ENCODE measurements at places on chromosomes 11 and 22.

DNA sequence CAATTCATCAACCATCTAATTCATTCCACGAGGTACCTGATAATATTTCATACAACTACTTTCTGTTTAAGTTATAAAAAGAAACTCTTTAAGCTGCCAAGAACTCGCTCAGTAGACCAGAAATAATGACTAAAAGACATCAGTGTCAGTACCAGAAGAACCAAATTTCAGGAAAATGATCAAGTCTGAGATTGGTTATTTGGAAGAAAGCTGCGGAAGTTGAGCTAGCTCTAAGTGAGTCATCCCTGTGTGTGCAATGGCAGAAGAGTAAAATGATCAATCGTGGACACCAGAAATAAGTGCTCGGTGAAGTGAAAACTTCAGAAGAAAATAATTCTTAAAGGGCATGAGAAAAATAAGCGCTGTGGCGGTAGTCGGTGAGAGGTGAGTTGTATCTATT, 933.2 kb upstream of the CHORDC1 start:
- DNase-seq = no peak

DNA sequence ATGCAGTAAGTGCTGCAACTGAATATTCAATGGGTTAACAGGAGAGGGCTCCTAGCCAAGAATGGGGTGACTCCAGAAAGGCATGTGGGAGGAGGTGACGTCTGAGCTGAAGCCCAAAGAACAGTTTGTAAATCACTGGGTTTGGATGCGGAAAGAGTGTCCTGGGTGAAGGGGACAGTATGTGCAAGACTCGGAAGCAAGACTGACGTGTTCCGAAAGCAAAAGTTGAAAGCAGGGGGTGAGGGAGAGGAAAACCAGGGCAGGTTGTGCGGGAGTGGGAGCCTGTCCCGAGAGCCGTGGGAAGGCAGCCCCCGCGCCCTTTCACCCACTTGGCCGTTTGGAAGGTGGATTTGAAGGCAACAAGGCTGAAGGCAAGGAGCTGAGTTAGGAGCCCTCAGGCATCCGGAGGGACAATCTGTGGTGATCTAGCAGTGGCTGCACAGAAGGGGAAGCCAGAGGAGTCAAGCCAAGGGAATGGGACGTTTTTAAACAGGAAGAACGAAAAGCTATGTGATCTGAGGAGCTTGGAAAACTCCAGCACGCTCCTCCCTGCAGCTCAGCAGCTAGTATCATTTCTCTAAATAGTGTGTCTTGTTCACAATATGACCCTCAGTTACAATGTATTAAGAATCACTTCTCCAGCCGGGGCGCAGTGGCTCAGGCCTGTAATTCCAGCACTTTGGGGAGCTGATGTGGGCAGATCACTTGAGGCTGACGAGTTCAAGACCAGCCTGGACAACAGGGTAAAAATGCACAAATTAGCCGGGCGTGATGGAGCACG, 7.7 kb downstream of the SLC25A18 start:
- peak; percentile 76 for DNase-seq

DNA sequence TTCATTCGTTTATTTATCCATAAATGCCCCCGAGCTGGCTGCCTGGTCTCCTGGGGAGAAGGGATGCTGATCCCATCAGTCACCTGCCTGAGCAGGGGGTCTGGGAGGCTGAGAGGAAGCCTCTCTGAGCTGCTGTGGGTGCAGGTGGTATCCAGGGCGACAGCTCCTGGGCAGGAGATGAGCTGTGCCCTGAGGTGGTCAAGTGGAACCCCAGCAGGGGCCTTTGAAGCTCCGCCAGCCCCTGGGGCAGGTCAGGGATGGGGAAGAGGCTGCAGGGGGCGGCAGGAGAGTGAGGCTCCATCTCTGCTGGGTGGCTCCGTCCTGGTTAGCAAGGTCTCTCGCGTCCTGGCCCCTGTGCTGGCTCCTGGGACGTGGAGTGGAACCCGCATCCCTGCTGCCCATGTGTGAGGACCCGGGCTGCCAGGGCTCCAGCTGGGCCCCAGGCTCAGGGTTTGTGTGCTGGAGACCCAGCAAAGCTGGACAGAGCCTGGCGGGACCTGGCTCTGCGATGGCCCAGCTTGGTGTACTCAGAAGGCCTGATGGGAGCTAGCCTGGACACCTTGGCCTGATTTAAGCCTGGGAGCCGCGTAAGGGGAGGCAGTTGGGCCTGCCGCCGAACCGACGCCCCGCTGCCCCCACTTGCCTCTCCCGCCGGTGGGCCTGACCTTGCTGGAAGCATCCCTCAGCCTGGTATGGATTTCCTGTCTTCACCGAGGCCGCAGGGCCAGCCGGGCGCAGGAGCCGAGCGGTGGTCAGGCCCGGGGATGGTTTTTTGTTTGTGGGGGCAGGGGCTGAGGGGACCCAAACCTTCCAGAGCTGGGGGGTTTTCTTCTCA, 44.5 kb downstream of the RTN4R start:
- DNase-seq = no peak

DNA sequence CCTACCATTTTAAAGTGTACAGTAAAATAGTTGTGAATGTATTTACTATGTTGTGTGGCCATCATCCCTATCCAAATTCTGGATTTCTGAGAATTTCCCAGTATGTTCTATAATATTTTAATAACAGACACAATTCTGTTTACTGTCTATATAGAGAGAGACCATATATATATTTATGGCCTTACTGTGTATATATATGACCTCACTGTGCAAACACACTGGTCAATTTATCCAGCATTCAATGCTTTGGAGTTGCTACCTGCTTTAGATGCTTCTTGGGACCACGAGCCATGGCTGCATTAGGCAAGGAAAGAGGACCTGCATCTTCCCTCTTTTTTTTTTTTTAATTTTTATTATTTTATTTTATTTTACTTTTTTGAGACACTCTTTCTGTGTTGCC, 40.2 kb downstream of the SWAP70 start:
- no peak for DNase-seq

- no peak for DNase-seq
These were observed 16.2 kb downstream of the WNT7B start for GRCh38 chr22:45960477-45961386.

- DNase-seq = no peak
These were observed 687.2 kb downstream of the TBC1D22A start for GRCh38 chr22:47449508-47450270.

GRCh38 chr11:7688238-7688826, 15.0 kb upstream of the CYB5R2 start:
- peak; percentile 56 for DNase-seq

DNA sequence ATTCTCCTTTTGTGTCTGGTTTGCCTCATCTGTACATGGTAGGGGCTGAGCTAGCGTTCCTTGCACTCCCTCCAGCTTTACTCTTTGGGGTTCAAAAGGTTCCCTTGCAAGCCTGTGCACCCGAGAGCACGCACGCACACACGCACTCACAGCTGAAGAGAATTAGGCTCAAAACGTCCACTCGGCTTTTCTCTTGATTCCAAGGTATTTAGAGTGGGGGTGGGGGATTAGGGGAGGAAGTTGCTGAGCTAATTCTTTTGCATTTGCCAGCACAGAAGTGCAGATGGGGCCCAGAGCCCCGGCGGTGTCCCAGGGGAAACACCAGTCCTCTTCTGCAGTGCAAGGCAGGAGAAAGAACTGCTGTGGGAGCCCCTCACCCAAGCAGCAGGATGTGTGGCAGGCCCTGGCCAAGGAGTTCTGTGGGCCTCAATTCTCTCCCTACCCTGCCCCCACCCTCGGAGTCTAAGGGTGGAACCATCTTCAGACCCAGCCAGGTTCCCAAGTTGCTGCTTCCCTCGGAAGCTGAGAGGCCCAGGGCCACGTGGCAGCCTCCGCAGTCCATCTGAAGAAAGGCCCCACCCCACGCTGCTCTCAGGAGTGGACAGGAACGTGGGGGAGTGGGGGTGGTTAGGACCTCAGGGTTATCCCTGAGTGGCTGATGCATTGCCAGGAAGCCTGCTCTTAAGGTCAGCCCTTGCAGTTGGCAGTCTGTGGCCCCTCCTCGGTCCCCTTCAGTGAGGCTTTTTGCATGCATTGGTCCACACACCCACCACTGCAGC, 3.8 kb upstream of the KCNQ1OT1 start:
- DNase-seq = no peak

DNA sequence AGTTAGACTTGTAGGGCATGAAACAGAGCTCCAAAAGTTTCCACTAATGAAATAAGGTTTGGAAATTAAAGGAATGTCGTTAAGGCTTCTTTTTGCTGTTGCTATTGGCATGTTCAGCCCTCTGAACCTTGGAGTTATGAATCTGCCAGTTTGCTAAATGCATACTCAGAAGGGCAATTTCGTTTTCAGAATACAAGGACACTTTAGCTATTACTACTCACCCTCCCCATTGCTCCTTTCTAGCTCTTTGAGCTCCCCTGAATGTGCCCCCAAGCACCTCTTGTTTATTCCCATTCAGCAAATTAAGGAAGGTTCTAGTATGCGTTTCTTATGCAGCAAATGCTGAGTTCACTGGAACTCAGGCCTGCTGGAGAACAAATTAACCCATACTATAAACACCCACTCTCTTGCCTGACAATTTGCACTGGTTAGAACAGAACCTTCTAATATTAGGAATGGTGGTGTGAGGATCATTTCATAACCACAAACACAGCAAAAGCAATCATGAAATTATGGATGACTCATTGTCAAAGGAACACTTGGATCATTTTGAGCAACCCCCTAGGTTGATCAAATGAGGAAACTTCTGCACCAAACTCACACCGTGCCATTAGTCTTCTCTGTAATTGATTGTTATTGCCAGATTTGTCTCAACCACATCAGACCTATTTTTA, 26.2 kb upstream of the LIN7C start:
- DNase-seq = no peak

DNA sequence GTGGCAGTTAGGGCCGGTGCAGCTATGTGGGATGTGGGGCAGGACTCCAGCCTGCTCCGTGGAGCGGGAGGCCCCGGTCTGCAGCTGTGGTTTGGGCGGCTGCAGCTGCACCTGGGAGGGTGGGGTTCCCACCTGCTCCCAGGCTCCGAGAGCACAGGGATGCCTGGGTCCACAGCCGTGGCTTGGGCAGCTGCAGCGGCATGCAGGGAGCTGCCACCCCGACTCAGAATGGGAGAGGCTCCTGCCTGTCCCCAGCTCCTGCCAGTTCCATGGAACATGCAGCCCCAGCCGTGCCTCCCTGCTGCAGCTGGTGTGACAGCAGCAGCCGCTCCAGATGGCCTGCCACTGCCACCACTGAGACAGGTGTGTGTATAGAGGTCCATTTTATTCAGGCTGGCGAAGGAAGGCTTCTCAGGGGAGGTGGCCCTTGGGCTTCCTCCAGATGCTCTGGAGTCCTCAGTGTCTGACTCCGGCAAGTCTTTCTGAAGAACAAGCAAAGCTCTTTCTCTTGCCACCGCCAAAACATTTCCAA, 21.8 kb upstream of the UPK3A start:
- no peak for DNase-seq

DNA sequence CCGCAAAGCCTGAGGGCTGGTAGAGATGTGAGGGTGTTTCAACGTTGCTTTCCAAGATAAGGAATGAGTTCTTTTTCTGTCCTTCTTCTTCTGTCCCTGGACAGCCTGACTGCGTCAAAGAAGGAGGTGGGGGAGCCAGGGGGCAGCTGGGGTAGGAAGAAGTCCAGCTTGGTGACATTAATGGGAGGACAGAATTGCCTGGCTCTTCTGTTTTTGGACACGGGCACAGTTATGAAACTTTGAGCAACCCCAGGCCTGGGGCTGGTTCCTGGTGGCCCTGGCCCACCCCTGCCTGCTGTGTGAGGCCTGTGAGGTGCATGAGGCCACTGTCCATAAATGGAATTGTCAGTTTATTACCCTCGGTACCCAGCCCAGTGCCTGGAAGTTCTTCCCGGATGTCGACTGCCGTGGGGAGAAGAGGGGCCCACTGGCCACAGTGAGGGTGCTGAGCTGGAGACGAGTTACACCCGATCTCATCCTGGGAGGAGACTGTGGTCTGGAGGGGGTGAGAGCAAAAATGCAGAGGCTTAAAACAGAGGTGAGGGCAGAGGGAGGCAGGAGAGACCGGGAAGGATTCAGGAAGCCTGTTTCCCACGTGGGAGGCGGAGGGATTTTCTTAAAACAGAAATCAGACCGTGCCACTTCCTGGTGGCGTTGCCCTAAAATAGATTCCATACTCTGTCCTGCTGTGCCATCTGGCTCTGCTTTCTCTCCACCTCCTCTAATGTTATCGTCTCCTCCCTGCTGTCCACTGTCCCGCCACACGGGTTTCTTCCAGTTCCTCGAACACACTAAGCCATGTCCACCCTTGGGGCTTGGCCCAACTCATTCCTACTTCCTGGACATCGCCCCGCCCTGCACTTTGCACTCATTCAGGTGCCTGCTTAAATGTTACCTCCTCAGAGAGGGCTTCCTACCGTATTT, 59.7 kb upstream of the RASD2 start:
- no peak for DNase-seq

- no peak for DNase-seq
These were observed 39.0 kb upstream of the SUSD2 start for GRCh38 chr22:24142241-24142640.

DNA sequence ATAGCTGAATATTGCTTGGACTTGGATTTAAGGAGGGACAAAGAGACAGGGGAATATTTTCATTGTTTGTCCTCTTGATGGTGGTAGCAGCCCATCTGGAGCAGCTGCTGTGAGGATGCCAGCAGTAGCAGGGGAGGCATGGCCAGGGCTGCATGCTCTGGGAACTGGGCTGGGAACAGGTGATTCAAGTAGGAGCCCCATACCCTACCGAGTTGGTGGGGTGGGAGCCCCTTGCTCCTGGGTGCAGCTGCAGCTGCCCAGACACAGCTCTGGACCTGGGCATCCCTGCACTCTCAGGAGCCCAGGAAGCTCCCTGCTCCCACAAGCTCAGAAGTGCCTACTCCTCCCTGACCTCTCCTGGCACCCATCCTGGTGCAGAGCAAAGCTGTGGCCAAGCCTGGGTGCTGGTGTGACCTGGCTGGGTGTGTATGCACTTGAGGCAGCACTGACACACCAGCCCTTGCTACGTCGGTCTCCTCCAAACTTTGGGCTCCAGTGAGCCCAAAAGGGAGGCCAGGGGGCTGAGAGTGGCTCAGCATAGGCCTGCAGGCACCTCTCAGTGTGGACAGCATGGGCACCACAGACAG, 341.8 kb upstream of the CCDC179 start:
- no peak for DNase-seq

DNA sequence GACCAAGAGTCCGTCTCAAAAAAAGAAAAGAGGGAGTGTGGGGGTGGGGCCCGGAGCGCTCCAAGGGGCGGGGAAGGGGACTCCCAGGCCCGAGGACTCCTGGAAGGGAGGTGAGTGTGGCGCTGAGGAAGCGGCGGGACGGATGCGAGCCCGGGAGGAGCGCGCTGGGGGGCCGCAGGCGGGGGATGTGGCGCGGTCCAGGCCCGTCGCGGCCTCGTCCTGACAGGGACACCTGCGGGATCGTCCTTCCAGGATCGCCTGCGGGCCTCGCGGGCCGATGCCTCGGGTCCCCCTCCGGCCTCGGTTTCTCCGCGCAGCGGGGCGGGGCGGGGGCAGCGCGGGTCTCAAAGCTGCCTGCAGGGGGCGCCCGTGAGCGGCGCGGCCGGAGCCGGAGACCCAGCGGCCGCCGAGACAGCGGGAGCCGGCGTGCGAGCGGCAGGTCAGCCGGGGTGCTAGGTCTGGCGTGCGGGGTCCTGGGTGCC, 3.8 kb upstream of the ADORA2A start:
- DNase-seq = peak; percentile 61
